ENCODE measurements at places on chromosomes 7 and 10.

DNA sequence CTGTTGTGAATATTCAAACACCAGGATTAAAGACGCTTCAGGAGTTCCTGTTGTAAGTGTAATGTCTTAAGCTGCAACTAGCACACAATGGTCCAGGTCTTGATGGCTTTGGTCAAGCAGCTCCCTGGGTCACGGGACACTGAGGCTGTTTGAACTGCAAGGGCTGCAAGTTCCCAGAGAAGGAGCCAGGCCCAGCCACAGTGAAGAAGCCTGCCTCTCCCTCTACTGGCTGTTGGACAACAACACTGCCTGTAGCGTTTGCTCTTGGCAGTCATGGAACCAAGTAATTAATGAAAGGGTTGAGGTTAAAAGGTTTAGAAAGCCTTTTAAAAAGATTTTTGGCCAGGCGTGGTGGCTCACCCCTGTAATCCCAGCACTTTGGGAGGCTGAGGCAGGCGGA, 31.9 kb upstream of the GUSB start:
- no peak for DNase-seq

GRCh38 chr7:71735961-71736556, 604.1 kb downstream of the GALNT17 start:
- peak; percentile 25 for DNase-seq

- DNase-seq: no peak
These were observed 131.1 kb upstream of the TMEM106B start for GRCh38 chr7:12080006-12080405.

DNA sequence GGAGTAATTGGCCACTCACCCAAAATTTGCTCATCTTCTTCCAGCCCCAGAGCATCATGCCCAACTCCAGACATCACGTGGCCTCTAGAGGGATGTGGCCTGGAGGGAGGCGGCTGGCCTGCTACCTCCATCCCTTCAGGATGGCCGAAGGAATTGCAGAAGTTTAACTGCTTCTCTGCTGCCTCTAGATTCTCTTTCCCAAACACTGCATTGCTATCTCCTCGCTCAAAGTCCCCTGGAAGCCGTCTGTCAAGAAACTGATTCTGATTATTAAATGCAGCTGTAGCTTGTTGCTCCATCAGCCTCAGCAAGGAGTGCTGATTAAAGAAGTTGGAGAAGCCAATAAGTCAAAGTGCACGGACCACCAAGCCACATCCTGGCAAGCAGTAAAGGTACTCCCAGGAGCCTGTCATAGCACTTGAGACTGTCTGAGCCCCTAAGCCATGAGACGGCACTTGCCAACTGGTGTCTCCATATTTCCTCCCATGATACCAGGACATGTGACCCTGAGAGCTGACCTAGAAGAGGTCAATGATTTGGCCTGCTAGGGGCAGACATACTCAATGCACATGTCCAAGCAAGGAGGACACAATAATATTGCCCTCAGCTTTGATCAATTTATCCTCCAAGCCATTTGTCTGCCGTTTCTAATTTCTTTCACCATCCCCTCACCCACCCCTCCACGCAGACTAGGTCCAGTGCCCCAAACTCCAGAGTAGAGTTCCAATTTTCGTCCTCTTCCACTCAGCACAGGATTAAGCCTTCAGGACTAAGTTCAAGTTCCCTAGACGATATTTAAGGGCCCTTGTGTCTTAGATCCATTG, 84.2 kb downstream of the TBXAS1 start:
- DNase-seq: no peak

DNA sequence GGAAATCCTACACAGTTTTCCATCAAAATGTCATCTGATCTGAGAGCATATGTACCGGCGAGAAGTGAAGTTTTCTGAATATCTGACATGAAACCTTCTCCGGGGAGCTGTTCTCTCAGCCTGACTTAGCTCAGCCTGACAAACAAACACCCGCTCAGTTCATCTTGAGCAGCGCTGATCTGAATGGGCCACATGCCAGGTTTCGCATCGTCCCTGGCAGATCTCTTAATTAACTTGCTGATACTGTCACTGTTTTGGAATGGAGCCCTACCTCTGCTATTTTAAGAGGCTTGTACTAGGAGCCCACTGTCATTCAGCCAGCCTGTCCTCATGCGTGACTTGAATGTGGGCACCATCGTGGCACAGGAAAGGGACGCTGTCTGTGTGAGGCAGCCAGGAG, 109.2 kb downstream of the STRA8 start:
- DNase-seq: no peak

- DNase-seq: no peak
These were observed 115.7 kb downstream of the BMS1 start for GRCh38 chr10:42898037-42898960.

DNA sequence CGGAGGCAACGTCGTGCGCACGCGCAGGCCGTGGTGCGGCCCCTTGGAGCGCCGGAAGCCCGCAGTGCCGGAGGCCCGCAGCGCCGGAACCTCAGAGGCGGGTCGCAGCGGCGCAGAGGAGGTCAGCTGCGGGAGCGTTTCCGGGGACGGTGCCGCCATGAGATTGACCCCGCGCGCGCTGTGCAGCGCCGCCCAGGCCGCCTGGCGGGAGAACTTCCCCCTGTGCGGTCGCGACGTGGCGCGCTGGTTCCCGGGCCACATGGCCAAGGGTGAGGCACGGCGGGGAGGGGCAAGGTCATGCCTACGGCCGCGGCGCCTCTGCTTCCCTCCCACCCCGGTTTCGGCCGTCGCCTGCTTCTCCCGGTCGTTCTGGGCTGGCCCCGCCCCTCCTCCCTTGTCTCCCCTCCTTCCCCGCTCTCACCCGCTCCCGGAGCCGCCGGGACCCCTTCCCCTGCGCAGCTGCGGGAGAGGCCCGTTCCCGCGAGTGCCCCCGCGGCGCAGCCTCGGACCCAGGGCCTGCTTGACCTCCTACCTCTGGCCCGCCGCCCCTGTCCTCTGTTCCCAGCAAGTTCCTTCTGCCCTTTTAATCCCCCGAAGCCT, at the start of gene MTG1:
Gene MTG1, plus strand, starts transcription at position 94 of the 600 bp plus-strand sequence. Its CDS starts 64 bp downstream, at position 158.
- peak; percentile 93 for DNase-seq

GRCh38 chr10:8369666-8370065, 315.2 kb downstream of the GATA3 start:
- no peak for DNase-seq

DNA sequence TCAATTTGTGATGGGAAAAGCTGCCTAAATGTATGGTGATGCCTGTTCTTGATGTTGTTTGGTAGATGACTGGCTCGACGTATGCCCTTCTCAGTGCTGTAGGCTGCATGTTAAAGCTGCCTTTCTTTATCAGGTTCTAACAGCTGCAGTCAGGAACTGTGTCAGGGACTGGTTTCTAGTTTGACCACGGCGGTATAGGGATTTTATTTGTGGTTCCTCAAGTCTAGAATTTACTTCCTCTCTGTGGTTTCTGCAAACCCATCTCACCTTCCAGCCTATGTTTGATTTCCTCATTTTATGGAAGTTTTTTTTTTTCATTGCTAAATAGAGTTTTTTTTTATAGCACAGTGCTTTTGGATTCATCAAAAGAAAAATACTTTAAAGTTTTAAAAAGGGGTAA, 26.5 kb downstream of the LMTK2 start:
- peak; percentile 32 for DNase-seq

GRCh38 chr7:13007331-13007730, 319.9 kb downstream of the ARL4A start:
- DNase-seq: no peak

DNA sequence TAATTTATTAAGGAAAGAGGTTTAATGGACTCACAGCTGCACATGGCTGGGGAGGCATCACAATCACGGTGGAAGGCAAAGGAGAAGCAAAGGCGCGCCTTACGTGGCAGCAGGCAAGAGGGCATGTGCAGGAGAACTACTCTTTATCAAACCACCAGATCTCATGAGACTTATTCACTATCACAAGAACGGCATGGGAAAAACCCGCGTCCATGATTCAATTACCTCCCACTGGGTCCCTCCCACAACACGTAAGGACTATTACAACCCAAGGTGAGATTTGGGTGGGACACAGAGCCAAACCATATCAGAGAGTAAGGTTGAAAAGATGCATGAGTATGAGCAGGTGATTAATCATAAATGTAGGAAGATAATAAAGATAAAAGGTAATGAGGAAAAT, 3.2 kb upstream of the JCAD start:
- no peak for DNase-seq

GRCh38 chr7:112080441-112080840, 125.8 kb downstream of the DOCK4 start:
- DNase-seq: peak; percentile 3

DNA sequence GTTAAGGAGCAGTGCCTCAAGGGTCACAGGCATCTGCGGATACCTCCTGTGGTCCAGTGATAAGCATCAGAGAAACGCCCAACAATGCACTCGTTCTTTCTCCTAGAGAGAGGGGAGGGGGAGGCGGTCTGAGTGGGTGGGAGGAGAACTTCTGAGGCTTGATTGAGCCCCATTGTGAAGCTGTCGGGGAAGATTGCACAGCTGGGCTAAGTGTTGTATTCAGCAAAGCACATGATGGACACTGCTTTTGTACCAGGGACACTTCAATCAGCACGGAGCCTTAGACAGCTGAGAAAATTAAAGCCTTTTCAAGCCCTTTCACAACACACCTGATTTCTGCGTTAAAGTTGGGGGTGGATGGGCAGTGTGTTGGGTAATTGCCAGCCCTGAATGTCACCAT, 230.3 kb upstream of the GHITM start:
- DNase-seq: no peak

GRCh38 chr7:16652888-16653287, 6.9 kb downstream of the BZW2 start:
- DNase-seq: no peak

GRCh38 chr10:28556142-28556541, 23.2 kb downstream of the WAC start:
- no peak for DNase-seq

DNA sequence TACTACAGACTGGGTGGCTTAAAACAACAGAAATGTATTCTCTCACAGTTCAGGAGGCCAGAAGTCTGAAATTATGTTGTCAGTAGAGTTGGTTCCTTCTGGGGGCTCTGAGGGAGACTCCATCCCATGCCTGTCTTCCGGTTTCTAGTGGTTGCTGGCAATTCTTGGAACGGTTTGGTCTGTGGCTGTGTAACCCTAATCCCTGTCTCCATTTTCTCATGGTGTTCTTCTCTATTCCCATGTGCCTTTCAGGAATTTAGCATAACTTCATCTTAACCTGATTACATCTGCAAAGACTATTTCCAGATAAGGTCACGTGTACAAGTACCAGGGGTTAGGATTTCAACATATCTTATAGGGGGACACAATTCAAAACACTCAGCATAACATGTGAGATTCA, 73.2 kb downstream of the FAM241B start:
- no peak for DNase-seq

DNA sequence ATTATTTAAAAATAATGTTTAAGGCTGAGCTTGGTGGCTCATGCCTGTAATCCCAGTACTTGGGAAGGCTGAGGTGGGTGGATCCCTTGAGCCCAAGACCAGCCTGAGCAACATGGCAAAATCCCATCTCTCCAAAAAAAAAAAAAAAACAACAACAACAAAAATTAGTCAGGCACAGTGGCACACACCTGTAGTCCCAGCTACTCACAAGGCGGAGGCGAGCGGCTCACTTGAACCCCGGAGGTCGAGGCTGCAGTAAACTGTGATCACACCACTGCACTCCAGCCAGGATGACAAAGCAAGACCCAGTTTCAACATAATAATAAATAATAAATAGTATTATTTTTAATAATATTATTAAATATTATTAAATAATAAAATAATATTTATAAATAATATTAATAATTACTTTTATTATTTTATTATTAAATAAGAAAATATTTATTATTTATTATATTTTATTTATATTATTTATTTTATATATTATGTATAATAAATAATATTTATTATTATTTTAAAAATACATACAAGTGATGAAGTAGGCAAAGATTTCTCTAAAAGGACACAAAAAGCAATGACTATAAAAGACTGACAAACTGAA, 8.4 kb upstream of the LRRC61 start:
- DNase-seq: no peak

GRCh38 chr7:44962483-44963251, 16.1 kb downstream of the MYO1G start:
- DNase-seq: no peak

GRCh38 chr10:112953174-112954159, 3.4 kb downstream of the TCF7L2 start:
- DNase-seq: no peak

- no peak for DNase-seq
These were observed 164.1 kb upstream of the CDCA7L start for GRCh38 chr7:22109761-22110160.

DNA sequence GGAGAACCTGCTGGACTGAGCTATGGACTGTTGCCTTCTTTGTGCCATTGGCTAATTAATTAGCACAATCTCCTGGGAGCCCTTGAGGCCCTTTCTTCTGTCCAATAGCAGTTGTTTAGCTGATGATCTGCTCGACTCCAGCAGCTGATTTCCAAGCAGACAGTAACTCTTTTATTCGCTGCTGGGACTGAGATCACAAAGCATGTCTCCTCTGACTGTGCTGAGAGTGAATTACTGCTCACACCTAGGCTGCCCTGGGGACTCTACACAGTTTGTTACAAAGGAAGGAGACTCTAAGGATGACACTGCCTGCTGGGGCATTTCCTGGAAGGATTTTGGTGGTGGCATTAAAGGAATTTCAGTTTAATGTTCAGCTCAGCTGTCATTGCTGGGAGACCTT, 31.4 kb downstream of the CASP7 start:
- no peak for DNase-seq

GRCh38 chr10:100654782-100655325, 90.5 kb upstream of the PAX2 start:
- DNase-seq: no peak

- DNase-seq: no peak
These were observed 79.9 kb upstream of the SLC26A5 start for GRCh38 chr7:103525937-103526336.

DNA sequence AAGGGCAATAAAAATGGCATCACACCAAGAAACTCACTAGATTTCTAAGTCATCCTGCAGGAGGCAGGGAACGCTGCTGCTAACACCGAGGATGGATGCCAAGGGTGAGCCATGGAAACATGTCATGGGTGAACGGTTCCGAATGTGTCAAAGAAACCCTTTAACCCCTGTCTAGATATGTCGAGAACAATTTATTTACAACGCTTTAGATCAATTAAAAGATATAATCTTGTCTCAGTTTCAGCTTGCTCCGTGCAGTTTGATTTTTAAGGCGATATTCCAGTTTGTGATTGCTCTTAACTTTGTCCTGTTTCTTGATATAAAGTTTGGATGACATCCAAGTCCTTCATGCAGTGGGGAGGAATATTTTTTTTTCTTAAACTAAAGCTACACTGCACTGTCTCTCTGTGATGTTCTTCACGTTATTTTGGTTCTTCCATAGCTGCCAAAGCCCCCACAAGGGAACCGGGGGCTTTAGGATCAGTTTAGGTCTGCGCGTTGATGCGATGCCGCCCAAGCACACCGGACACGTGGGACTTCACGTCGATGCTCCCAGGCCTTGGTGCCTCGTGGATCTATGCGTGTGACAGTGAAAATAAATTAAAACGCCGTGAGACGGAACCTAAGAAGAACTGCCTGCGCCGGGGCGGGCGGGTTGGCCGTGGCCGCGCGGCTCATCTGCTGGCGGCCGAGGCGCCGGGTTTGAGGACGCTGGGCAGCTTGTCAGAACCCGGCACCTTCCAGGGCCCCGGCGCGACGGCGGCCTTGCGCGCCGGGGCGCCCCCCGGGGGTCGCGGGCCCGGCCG, 220.3 kb downstream of the PHTF2 start:
- DNase-seq: no peak

- no peak for DNase-seq
These were observed 311.0 kb downstream of the ANKRD30A start for GRCh38 chr10:37436357-37436756.
